ENCODE measurements at places on chromosomes 3 and 15.

GRCh38 chr15:31241888-31242522, 84.6 kb upstream of the KLF13 start:
- DNase-seq = no peak

- no peak for DNase-seq
Observed at GRCh38 chr15:29616512-29616911, 205.8 kb downstream of the TJP1 start.

DNA sequence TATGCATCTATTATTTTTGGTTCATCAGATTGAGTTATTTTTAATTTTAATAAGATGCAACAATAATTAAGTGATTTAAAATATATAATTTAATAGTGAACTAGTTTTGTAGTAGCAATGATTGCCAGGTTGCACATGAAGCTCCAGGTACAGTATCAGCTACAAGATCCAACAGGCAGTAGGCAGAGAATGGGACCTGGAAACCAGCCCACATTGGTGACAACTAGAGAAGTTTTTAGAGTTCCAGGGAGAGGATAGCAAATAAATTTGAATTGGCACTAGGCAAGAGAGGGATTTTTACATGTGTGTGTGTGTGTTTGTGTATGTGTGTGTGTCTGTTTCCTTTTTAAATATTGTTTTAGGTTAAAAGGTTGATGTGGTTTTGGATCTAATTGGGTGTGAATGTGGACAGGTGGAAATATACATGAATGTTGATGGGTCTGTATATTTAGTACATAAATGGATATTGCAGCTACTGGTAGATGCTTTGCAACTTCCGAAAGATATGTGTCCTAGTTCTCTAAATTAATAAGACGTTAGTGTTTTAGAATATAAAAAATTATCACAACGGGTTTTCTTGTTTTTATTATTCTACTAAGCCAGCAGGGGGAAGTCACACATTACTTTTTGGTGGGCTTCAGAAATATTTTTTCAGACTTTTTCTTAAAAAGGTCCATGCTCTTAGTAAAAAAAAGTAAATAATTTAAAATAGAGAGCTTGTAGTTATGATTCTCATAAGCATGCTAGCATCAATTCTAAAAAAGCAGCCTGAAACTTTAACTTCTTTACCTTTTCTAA, 110.1 kb upstream of the GBE1 start:
- DNase-seq = no peak

DNA sequence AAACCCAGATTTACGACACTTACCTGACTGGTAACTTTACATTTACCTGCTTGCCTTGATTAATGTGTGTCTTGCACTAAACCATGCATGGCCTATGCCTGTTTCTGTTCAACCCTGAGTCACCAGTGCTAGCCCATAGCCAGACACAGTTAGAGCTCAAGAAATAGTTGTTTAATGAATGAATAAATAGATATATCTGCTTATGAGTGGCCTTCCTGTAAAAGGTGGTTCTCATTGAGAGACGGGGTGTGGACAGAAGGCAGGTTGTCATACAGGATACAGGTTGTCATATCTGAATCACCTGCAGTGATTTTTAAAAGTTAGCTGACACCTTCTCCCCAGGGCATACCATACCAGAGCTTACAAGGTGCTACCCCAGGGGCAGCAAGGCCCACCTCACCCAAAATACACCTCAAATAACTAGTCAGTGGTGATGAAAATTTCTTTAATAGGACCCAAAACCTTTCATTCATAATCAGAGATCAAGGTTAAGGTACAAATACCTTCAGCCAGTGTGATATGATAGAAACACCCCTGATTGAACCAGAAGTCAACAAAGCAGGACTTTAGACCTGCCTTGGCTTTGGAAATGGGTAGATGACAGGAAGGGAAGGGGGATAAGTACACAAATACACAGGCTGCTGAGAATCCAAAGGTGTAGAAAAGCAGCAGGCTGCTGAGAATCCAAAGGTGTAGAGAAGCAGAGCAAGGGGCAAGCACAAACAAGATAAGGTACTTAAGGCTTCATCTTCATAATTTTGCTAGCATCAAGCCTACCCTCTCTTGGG, 45.4 kb upstream of the TSC22D2 start:
- DNase-seq = no peak

DNA sequence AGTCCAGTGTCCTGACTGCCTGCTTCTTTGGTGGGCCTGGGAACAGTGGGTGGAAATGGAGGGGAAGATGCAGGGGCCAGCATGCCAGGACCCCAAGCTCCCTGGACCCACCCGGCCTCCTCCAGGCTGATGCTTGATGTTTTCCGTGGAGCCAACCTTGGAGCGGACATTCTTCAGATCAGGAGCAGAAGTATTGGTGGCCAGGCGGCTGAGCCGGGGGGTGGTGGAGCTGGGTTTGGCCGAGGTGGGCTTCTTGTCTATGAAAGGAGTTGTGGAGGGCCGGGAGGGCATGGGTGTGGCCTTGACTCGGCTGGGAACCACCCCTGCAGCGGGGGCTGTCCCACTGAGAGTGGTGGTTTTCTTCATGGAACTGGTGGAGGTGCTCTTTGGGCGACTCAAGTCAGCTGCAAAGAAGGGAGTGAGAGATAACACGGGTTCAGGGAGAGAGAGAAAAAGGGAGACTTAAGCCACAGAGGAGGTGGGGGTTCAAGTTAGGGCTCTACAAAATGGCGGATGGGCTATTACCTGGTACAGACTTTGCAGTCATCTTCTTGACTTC, 67.8 kb downstream of the DHX30 start:
- DNase-seq = no peak

GRCh38 chr3:11641683-11642430, 1.9 kb downstream of the VGLL4 start:
- no peak for DNase-seq
